ENCODE measurements at places on chromosomes 11 and 22. TPM values are rescaled to one million over a fixed set of nuclear protein-coding genes. Genes with fewer than 3 reads are reported as not detected.

GRCh38 chr22:44136786-44137185 lies 43.9 kb upstream of the PARVG start:
- H3K4me1 ChIP-seq, result no peaks in the 10 kb centered on the region
- DNase-seq, result no peak
- peaks cover 2% of the 10 kb centered on the region for H3K36me3 ChIP-seq
- H3K27me3 ChIP-seq, result no peaks in the 10 kb centered on the region

DNA sequence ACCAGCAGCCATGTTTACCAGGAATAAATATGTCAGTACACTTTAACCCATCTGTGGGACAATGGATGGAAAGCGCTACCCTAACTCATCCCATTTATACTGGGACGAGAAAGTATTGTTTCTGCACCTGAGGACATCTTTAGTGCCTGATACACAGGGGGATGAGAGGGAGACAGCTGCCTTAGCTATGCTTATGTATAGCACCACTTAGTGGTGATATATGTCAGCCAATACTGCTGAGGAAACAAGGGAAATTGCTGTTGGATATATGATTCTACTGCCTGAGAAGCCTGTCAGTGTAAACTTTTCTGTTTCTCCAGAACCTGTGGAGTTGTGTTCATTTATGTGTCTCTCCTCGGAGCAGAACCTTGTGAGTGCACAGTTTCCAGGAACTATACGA lies 13.3 kb upstream of the CEP295 start:
- H3K4me3 ChIP-seq, result no peak overlapping the region
- no peak overlapping the region for H3K27ac ChIP-seq
- peaks cover 3% of the 10 kb centered on the region for H3K27me3 ChIP-seq

The TSGA10IP gene
- polyA plus RNA-seq, result not detected

The C11orf91 gene
- polyA plus RNA-seq, result 0.12 TPM

GRCh38 chr11:69242266-69242920 lies 51.6 kb upstream of the MYEOV start:
- H3K4me1 ChIP-seq, result no peaks in the 10 kb centered on the region
- H3K4me3 ChIP-seq, result no peak overlapping the region
- no peaks in the 10 kb centered on the region for H3K36me3 ChIP-seq
- H3K27ac ChIP-seq, result no peak overlapping the region

DNA sequence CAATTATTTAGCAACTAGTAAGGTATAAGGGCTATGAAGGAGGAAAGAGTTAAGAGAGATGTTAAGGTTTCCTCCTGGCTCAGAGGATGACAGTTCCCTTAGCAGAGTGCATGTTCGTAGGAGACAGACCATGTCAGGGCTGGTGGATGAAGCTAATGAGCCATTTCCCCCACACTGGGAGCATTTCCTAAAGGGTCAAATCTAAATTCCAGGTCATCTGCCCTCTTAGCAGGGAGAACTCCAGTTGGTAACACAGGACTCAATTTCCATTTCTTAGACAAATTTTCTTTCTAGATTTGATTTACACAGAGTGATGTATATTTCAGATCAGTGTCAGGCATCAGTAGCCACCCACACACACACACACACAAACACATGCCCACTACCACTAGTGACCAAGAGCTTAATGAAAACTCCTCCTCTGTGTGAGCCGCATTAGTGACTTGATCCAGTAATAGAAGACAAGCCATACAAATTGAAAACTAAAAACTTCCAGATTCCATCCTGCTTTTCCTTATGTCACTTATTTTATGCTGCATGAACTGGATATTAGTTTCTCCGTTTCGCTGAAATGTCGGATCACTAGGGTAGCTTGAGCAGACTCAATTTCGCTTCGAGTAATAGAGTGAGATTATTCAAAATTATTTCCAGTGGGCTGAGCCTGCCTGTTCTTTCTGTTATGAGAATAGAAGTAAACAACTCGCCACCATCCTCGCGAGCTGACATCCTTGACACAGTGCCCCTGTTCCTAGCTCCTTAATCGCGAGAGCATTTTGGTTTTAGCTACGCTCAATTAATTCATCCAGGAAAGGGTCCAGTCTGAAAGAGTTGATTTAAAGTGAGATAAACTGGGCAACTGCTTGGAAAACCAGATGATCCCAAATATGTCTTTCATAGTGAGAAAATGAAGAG lies 582.6 kb downstream of the SOX6 start:
- no peak overlapping the region for H3K4me3 ChIP-seq
- peak; percentile 9 for DNase-seq
- H3K27ac ChIP-seq, result no peak overlapping the region
- H3K27me3 ChIP-seq, result no peaks in the 10 kb centered on the region
- no peaks in the 10 kb centered on the region for H3K4me1 ChIP-seq

DNA sequence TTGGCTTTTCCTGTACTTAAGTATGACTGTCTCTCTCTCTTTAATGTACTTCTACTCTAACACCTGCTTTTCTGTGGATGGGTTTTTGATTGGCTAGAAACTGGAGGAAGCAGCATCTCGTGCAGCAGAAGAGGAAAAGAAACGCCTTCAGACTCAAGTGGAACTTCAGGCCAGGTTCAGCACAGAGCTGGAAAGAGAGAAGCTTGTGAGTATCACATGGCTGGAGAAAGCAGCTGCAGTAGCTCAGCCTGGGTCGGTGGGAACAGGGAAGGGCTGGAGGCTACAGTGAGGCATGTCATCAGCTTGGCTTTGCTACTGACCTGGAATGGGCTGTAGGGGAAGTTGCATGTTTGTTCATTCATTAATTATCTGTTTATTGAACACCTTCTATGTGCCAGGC lies 74.2 kb downstream of the SWAP70 start:
- H3K4me3 ChIP-seq, result no peak overlapping the region
- H3K4me1 ChIP-seq, result no peaks in the 10 kb centered on the region
- DNase-seq, result no peak
- H3K36me3 ChIP-seq, result peaks cover 12% of the 10 kb centered on the region
- no peaks in the 10 kb centered on the region for H3K27me3 ChIP-seq

The TRIM29 gene
- not detected for polyA plus RNA-seq

The PDE3B gene
- 2.4 TPM for polyA plus RNA-seq

DNA sequence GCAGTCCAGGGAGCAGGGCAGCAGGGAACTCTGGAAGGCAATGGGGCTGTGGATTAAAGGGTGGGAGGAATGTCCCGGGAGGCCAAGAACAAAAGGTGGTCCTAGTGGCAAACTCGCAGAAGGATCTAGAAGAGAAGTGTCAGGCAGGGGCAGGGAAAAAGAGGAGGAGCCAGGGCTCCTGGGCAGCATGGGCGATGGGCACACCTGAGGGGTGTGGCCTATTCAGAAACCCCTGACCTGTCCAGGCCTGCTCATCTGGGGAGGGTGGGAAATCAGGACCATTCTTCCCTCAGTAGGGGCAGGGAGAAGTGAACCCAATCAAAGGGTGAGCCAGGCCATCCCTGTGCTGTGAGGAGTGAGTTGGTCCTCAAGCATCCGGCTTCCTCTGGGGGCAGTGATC lies 108.6 kb downstream of the TRIM29 start:
- H3K36me3 ChIP-seq, result no peaks in the 10 kb centered on the region
- no peak for DNase-seq
- H3K27me3 ChIP-seq, result no peaks in the 10 kb centered on the region
- H3K27ac ChIP-seq, result no peak overlapping the region
- H3K4me3 ChIP-seq, result no peak overlapping the region

The CCDC116 gene
- polyA plus RNA-seq, result 0.06 TPM

GRCh38 chr11:6124245-6124644 lies 16.8 kb downstream of the OR56B4 start:
- no peaks in the 10 kb centered on the region for H3K4me1 ChIP-seq
- H3K36me3 ChIP-seq, result no peaks in the 10 kb centered on the region
- DNase-seq, result no peak
- no peak overlapping the region for H3K4me3 ChIP-seq

The AMBRA1 gene
- polyA plus RNA-seq, result 8.3 TPM

DNA sequence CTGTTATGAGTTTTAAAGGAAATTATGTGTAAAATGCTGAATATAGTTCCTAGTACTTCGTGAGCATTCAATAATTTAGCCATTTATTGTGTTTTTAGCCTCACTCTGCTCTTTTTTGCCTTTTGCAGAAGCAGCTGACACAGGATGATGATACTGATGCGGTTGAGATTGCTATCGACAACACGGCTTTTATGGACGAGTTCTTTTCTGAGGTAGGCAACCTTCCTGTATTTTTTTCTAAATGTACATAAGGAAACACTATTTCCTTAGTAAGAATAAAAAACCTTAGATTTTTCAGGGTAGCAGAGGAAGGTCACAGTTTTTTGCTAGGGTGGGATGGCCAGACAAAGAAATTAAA lies 17.9 kb downstream of the STX3 start:
- no peak for DNase-seq
- no peaks in the 10 kb centered on the region for H3K27me3 ChIP-seq
- no peak overlapping the region for H3K27ac ChIP-seq
- peaks cover 2% of the 10 kb centered on the region for H3K4me1 ChIP-seq

GRCh38 chr11:10483584-10483983 lies 28.5 kb downstream of the AMPD3 start:
- DNase-seq, result no peak
- H3K27me3 ChIP-seq, result no peaks in the 10 kb centered on the region
- no peak overlapping the region for H3K27ac ChIP-seq
- no peak overlapping the region for H3K4me3 ChIP-seq

The TRIM48 gene
- not detected for polyA plus RNA-seq

DNA sequence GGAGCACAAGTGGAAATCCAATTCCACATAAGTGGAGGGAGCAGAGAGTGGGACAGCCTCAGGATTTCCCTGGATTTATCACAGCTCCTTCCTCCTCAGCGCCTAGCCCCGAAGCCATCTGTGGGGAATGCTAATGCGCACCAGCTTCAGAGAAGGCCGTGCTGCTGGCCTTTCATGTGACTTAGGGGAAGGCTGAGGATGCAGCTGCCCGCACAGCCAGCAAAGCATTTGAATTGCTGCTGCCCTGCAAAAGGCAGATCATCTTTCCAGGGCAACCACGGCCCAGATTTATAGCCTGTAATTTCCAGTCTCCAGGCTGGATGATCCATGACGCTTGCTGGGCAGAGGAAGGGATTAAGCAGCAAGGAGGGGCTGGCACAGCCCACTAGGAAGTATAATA lies 29.9 kb downstream of the SYN3 start:
- no peaks in the 10 kb centered on the region for H3K36me3 ChIP-seq
- no peaks in the 10 kb centered on the region for H3K27me3 ChIP-seq
- H3K27ac ChIP-seq, result no peak overlapping the region
- H3K4me3 ChIP-seq, result no peak overlapping the region
- DNase-seq, result no peak

DNA sequence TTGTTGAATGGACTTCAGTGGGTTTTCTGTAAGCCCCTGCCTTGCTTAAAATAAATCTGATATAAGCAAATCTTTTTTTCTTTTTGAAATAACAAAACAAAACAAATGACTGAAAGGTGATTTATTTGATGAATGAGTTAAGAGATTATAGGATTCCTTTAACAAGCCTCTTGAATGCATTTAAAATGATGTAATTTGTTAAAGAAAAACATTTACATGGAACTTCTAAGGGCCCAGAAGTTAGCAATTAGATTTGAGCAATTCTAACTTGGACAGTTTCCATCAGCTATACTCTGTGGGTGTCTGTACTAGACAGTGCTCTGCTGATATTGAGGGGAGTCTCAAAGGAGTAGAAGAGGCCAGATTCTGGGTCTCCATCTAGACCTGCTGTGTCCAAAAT lies 143.5 kb upstream of the RAG2 start:
- no peak overlapping the region for H3K27ac ChIP-seq
- no peaks in the 10 kb centered on the region for H3K4me1 ChIP-seq
- no peak for DNase-seq

GRCh38 chr11:124297921-124298320 lies 15.8 kb downstream of the OR8D1 start:
- no peaks in the 10 kb centered on the region for H3K4me1 ChIP-seq
- no peak overlapping the region for H3K4me3 ChIP-seq
- H3K27me3 ChIP-seq, result no peaks in the 10 kb centered on the region
- no peak for DNase-seq

The RAB3IL1 gene
- 9.9 TPM for polyA plus RNA-seq

DNA sequence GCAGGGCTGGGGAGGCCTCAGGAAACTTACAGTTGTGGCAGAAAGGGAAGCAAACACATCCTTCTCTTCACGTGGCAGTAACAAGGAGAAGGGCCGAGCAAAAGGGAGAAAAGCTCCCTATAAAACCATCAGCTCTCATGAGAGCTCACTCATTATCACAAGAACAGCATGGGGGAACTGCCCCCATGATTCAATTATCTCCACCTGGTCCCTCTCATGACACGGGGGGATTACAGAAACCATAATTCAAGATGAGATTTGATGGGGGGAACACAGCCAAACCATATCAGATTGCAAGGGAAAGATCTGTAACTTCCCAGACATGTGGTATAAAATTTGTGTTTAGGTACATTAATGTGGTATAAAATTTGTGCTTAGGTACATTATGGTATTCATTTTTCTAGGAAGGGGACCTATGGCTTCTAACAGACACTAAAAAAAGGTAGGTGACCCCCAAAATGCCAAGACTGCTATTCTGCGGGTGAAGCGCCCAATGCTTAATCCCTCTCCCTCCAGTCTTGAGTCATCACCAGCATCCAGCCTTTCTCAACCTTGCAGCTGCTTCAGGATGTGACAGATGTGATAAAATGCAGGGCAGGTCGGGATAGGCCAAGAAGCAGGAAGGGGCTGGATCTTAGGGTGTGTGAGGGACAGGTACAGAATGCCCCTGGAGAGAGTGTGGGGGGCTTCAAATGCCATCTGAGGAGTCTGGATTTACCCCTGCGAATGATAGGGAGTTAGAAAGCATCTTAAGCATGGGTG lies 57.7 kb upstream of the AMPD3 start:
- no peak overlapping the region for H3K4me3 ChIP-seq
- no peaks in the 10 kb centered on the region for H3K27me3 ChIP-seq
- H3K36me3 ChIP-seq, result no peaks in the 10 kb centered on the region
- no peak overlapping the region for H3K27ac ChIP-seq
- no peak for DNase-seq
- H3K4me1 ChIP-seq, result peaks cover 17% of the 10 kb centered on the region

DNA sequence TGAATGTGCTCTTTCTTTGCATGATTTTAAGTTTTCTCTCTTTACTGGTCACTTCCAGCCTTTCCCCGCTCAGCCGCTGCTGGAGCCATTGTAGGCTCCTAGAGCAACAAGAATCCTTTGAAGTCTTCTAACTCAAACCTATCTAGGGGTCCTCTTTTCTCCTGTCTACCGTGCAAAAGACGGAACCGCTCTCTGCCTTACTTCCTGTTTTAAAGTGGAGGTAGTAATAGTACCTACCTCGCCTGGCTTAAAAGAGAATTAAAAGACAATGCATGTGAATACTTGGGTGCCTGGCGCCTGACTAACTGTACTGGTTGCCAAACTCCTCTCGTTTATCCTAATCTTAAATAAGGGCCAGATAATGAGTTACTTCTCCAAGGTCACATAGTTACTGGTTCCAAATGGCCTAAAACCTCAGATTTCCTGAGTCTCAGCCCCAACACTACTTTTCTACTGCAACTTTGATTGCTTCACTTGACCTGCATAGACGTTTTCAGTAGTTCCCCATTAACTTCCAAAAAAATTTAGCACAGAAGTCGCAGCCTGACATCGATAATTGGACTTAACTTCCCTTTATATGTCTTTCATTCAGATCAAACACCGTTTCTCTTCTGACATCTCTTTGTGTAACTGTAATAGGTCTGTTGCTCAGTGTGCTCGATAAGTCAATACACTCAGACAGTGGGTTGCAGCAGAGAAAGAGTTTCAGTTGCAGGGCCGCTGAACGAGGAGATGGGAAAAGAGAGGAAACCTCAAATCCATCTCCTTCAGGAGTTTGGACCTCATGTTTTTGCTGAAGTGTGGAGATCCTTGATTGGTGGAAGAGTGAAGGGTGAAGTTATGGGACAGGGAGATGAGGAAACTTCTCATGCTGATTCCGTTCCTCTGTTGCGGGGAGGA lies 891 bp downstream of the SAMM50 start:
- no peaks in the 10 kb centered on the region for H3K27me3 ChIP-seq
- no peaks in the 10 kb centered on the region for H3K36me3 ChIP-seq
- H3K27ac ChIP-seq, result peak overlapping the region; percentile 78
- peak; percentile 25 for DNase-seq
- peak overlapping the region; percentile 93 for H3K4me3 ChIP-seq

Data from fibroblast of lung (primary cell).